GM12891 (cell line): ENCODE measurements at places on chromosomes 4 and X.

DNA sequence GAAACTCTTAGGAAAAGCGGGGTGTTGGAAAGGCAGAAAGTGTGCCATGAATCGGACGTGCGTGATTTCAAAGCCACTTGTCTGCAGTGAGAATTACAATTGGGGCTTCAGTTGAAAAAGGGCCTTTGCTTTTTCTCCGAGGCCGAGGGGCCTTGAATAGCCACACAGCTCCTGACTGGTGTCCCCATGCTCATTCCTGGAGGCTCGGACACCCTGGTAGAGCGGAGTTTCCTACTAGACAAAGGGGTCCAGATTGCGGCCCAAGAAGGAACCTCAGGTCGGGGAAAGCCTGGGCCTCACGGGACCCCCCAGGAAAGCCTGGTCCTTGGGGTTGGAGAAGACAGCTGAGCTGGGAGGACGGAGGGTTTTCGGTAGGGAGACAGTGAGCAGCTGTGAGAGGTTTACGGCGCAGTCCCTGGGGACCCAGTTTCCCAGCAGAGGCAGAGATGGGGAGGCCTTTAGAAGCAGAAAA, 3.0 kb upstream of the SHOX start:
- DNase-seq, result no peak

DNA sequence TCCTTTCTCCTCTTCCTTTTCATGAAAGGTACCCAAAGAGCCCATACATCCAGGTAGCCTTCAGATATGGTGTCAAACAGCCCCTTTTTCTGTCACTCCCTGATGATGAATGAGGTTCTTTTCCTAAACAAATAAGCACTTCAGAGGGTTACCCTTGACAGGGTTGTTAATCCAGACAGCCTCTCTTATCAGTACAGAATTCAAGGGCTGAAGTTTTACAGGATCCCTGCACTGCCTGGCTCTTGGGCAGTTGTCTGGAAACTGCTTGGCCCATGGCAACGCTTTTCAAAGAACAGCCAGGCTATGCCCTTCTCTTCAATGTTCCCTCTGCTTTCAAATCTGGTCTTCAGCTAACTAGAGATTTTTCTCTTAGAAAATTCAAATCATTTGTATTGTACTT, 352.6 kb upstream of the FAM241A start:
- DNase-seq, result no peak

- no peak for DNase-seq
Measured at GRCh38 chr4:65456579-65456978, 213.7 kb downstream of the EPHA5 start.

- DNase-seq, result no peak
Measured at GRCh38 chrX:51461053-51462044, 35.0 kb downstream of the NUDT11 start.
